CD4-positive, alpha-beta T cell treated with Interleukin-15 for 1 hour (primary cell): ENCODE measurements at places on chromosomes 1 and 21.

DNA sequence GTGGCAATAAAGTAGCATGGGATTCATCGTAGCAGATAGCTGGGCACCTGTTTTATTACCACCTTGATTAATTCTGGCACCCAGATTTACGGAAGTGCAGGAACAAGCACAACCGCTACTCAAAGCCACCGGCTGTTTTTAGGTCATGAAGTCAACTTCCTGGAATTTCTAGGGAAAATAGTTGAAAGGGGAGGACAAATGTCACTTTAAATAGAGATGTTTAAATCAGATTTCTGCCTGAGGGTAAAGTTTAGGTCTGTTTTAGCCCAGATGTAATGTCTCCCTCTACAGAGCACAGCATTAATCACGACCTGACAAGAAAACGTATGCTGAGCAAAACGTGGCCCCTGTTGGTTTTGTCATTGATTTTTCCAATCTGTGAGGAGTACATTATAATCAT is 8.0 kb downstream of the ADGRL2 start:
- no peak for DNase-seq

GRCh38 chr1:196381544-196381943 is 226.7 kb downstream of the KCNT2 start:
- DNase-seq, result no peak

DNA sequence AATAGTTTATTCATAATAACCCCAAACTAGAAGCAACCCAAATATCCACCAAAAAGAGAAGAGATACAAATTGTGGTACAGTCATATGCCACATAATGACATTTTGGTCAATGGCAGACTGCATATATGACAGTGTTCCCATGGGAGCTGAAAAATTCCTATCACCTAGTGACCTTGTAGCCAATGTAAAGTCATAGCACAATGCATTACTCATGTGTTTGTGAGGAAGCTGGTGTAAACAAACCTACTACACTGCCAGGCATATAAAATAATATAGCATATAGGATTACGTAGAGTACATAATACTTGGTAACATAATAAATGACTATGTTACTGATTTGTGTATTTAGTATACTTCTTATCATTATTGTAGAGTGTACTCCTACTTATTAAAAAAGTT is 29.5 kb upstream of the SLFNL1 start:
- DNase-seq, result no peak

GRCh38 chr1:233230011-233230410 is 65.5 kb downstream of the PCNX2 start:
- DNase-seq, result no peak

DNA sequence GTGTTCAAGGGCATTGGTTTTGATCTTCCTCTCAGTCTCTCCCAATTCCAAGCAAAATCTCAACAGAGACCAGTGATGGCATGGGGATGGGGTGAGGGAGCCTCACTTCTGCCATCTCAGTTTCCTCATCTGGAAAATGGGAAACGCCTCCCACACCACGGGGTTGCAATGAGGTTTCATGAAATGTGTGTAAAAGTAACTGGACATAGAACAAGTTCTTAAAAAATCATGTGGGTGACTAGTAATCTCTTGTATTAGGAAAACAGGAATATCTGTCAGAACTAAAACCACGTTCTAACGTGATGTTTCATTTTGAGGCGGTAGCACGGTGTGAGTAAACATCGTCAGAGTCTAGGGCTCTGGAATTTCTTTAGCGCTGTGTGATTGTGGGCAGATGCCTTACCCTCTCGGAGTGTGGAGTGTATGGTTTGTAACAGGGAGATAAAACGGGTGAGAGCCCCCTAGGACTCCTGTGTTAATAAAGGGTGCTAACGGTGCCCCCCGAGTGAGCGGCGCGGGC is 55.5 kb upstream of the DNAJC6 start:
- no peak for DNase-seq

GRCh38 chr1:198128533-198128932 is 28.3 kb upstream of the NEK7 start:
- no peak for DNase-seq

GRCh38 chr1:53463961-53464899 is 5.0 kb downstream of the DMRTB1 start:
- no peak for DNase-seq

- DNase-seq, result no peak
Observed at GRCh38 chr1:212650228-212650627, 41.7 kb downstream of the ATF3 start.

DNA sequence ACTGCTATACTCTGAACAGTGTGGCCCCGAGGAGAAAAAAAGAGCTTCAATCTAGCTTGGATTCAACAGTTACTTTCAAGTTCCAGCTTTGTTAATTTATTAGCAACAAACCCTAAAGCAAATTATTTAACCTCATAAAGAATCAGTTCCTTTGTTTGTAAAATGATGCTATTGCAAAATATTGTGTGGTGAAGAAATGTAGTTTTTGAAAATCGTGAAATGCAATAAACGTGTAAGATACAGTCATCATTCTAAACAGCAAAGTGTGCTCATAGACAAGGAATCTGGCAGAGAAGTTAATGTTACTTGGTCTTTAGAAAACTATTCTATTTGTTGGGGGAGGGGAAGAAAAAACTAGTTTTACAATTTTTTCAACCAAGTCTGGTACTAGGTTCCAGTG is 297.6 kb upstream of the ADGRL4 start:
- no peak for DNase-seq

DNA sequence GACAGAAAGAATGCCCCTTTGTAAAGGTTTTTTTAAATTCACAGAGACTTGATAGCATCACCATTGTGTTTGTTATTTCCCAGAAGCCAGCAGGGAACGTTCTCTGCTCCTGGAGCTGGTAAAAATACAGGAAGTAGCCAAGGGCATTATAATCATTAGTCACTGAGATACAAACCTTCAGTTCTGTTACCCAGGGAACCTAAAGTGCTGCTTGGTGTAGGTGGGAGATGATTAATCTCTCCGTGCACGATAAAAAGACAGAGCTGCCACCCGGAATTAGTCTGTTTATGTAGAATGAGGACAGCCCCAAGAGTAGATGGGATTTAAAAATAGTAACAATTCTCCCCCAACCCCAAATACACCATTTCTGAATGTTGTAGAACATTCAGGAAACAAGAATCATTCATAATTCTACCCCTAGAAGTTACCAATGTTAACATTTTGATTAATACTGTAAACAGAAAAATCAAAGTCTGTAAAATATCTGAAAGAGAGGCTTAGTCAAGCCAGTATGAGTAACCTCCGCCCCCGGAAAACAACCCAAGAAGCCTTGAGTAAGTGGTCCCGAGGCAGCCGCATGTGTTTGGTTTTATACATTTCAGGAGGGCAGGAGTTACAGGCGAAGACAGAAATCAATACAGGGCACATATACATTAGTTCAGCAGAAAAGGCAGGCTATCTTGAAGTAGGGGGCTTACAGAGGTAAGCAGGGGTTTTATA is 45.3 kb upstream of the CTBS start:
- no peak for DNase-seq

DNA sequence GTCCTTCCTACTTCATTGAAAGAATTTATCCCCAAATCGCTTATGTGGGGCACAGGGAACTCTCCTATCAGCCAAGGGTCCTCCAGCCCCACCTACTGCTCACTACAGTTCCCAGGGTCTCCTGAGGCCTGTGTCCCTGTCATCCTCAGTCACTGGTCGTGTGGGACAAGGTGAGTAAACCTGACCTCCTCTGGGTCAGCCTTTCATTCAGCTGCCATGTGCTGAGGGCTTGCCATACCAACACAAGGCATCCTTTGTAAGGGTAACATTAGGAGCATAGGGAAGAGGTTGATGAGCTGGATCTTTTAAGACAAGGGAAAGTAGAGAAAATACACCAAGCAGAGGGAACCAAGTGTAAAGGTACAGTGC is 11.2 kb upstream of the SNAPIN start:
- DNase-seq, result no peak

DNA sequence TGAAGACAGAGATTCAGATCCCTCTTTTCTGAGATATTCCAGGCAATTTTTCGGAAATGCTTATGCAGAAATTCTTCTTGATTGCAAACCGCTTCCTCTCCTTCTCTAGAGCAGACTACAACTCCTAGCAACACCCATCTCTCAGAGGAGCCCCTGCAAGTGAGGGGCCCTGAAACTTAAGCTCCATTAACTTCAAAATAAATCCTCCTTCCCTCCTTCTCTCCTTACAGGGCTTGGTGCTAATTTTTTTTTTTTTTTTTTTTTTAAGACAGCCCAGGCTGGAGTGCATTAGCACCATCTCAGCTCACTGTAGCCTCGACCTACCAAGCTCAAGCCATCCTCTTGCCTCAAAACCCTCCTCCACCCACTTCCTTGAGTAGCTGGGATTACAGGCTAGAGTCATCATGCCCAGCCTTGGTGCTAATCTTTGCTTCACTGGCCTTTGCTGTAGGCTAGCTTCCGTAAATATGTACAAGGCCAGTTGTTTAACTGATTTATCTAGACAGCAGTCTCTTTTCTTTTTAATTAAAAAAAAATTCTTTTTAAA is 30.2 kb upstream of the SFPQ start:
- DNase-seq, result no peak

- DNase-seq, result no peak
Observed at GRCh38 chr21:39011911-39012310, 171.3 kb downstream of the PSMG1 start.
